ENCODE measurements at places on chromosomes 1 and 21.

DNA sequence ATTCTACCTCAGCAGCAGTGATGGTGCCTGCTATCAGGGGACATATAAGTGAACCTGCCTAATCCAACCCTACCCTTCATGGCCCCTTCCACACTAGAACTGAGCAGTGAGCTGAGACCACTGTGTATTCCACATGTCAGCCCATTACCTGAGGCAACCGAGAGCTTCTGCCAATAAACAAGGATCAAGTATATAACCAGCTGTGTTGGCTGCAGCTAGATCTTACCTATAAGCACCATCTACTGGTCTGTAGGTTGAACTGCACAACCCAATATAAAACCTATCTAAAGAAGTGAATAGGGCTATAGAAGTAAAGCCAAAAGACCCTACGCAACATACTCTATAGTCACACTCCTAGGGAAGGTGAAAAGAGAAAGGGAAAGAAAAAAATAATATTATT lies 376.9 kb downstream of the HHIPL2 start:
- peak; percentile 28 for DNase-seq

DNA sequence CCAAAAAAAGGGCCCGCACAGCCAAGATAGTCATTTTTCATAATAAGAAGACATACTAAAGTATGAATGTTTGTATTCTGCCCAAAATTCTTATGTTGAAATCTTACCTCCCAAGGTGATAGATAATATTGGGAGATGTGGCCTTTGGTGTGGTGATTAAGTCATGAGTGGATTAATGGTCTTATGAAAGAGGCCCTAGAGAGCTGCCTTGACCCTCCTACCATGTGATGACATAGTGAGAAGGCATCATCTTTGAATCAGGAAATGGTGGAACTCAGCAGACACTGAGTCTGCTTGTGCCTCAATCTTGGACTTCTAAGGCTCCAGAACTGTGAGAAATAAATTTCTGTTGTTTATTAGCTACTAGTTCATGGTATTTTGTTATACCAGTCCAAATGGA lies 11.8 kb upstream of the RNPC3 start:
- DNase-seq: no peak

DNA sequence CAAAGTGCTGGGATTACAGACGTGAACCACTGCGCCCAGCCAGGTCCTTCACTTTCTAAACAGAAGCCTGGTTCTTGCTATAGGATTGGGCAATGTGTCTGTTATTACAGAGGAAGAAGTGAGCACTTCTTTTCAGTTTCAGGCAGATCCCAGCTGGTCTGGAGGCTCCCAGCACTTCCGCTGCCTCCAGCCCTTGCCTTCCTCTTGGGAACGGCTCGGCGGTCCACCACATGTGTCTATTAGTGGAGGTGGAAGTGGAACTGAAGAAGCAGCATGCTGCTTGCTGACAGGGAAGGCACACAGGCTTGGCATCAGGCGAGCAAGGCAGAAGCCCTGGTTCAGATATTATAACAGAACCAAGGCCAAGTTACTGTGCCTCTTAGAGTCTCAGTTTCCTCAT lies 17.0 kb downstream of the MKNK1 start:
- DNase-seq: no peak

- DNase-seq: no peak
These were observed 538 bp upstream of the RCAN1 start for GRCh38 chr21:34615487-34615814.

- no peak for DNase-seq
These were observed 81.6 kb downstream of the MATN1 start for GRCh38 chr1:30641572-30642353.

DNA sequence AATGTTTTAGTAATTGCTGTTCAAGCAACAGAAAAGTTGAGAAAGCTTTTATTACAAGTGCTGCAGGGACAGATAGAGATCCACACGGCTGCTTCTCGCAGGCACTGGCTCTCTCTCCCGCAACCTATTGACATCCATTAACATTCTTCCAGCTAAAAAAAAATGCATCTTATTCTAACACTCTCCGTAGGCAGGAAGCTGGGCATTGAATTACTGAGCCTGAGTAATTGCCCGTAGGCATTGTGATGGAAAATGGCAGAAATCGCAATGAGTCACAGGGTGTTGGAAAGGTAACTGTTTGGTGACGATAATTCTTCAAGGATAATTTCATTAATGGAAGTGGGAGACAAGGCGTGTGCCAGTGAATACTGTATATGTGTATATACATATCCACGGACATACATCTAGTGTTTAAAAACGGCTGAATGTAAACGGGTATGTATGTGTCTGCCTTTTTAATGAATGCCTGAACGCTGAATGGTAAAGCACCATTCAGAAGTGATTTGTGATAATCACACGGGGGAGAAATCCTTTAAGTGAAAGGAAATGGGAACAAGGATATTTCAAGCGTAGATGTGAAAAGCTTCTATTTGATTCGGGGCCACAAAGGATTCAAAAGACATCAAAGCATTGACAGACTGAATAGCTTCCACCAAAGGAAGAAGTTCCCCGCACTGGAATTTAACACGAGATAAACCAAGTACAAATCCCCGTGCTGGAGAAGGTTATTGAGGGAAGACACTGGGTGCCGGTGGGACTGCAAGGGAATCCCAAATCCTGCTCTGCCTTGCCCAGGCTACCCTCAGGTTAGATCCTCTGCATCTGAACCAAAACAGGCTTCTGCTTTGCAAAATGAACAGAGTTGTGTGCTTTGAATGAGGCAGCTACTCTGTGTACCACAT lies 567.2 kb downstream of the NPHP4 start:
- DNase-seq: no peak

- DNase-seq: no peak
These were observed 840.7 kb upstream of the ADAMTS5 start for GRCh38 chr21:27807596-27807995.

GRCh38 chr21:20661745-20662422 lies 336.3 kb upstream of the NCAM2 start:
- no peak for DNase-seq

DNA sequence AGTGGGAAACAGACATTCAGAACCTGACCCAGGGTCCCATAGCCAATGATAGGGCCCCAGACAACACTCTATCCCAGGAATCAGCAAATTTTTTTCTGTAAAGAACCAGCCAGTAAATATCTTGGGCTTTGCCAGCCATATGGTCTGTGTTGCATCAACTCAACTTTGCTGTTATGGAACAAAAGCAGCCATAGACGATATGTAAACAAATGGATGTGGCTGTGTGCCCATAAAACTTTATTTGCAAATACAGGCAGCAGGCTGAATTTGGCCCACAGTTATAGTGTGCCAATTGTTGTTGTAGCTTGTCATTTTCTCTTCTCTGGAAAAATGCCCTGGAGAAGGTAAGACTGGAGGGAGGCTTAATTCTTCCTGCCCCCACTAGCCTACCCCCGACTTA lies 431.1 kb upstream of the VAMP3 start:
- no peak for DNase-seq

- no peak for DNase-seq
These were observed 125.1 kb downstream of the ETS2 start for GRCh38 chr21:38930853-38931252.

- no peak for DNase-seq
These were observed 22.7 kb downstream of the HSPG2 start for GRCh38 chr1:21914450-21914849.

- no peak for DNase-seq
These were observed 42.0 kb upstream of the FOXO6 start for GRCh38 chr1:41319106-41319755.

Measured in fibroblast of skin of left quadriceps (primary cell).